Brain (organoid and tissue), 16 donors: ENCODE measurements at places on chromosomes 12 and 14. TPM values are rescaled to one million over a fixed set of nuclear protein-coding genes. Genes with fewer than 3 reads are reported as not detected.

Gene RPS29
- polyA plus RNA-seq = 4,447 TPM

Gene IL26
- not detected for polyA plus RNA-seq

Gene PLEKHD1
- 0.27 TPM for polyA plus RNA-seq

Gene PDZRN4
- polyA plus RNA-seq = 0.68 TPM

Gene CLEC14A
- polyA plus RNA-seq = 13.6 TPM

Gene KRT6A
- not detected for polyA plus RNA-seq

Gene RASSF8
- polyA plus RNA-seq = 1.3 TPM

Gene SERPINA9
- polyA plus RNA-seq = not detected

Gene IKZF4
- polyA plus RNA-seq = 6.4 TPM

- DNase-seq = peak; percentile 45
Measured at GRCh38 chr14:60723907-60724618, at the start of gene SIX4. Gene SIX4, minus strand, starts transcription at chr14:60724351. Its CDS starts 277 bp downstream, at chr14:60724074.

DNA sequence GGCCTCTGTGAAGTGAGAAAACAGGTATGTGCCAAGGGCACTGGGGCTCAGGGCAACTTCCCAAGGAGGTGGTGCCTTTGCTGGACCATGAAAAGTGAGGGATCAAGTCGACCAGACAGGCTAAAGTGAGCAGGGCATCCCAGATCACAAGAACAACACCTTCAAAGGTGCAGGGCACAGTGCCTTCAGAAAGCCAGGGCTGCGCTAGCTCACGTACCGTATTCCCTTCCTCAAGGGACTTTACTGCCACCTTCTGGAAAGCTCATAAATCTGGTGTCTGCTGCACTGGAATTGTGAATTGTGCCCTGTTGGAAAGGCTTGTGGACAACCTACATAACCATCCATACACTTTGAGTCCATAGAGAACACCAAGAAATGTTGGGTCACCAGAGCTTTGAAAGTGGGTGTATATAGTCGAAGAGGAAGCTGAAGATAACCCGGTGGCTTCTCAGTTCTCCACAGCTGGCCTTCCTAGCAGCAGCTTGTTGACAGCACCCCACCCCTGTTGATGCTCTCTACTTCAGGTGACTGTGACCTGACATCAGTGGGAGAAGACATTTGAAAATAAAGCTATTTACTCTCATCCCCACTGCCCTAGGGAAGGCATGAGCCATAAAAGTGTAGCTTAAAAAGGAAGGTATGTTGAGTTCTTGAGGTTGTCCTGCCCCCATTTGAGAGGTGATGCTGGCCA is 24.5 kb downstream of the FIGNL2 start:
- peak; percentile 83 for DNase-seq

DNA sequence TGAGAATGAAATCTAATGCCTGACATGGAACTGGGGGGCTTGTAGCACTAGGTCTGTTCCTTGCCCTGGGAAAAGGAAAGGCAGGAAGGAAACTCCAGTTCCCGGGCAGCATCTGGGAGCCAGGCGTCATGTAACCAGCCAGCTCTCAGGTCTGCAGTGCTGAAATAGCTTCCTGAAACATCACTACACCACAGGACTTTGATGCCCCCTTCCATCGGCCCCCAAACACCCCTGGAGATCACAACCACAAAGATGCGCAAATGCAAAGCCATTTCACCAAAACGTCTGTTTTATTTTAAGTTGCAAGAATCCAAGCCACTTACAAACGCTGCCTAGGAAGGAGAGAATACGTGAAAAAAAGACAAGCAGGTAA is 40.9 kb downstream of the KCTD10 start:
- no peak for DNase-seq

DNA sequence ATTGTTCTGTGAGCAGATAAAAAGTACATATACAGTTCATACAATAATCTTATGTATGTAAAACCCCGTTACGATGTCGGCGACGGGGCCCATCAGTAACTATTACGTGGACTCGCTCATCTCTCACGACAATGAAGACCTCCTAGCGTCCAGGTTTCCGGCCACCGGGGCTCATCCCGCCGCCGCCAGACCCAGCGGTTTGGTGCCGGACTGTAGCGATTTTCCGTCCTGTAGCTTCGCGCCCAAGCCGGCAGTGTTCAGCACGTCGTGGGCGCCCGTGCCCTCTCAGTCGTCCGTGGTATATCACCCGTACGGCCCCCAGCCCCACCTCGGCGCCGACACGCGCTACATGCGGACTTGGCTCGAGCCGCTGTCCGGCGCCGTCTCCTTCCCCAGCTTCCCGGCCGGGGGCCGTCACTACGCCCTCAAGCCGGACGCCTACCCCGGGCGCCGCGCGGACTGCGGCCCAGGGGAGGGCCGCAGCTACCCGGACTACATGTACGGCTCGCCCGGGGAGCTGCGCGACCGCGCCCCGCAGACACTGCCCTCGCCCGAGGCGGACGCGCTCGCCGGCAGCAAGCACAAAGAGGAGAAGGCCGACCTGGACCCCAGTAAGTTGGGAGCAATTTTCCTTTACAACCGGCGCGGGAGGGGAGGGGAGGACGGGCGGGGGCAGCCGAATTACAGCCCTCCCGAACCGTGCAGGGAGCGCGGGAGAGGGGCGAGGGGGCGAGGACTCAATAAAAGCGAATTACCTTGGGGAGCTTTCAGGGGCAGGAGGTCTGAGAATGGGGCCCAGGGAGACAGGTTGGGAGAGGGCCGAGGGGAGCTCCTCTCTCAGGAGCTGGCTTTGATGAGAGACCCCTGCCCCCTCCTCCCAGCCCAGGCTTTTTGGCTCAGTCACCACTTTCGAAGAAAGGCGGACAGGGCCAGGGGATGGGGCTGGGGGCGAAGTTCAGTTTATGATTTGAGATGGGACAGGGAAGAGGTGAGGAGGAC is at the start of gene HOXC9:
HOXC9 (plus strand) TSS at position 46 of the 999 bp plus-strand sequence; CDS start at position 74, 28 bp downstream.
- no peak for DNase-seq

DNA sequence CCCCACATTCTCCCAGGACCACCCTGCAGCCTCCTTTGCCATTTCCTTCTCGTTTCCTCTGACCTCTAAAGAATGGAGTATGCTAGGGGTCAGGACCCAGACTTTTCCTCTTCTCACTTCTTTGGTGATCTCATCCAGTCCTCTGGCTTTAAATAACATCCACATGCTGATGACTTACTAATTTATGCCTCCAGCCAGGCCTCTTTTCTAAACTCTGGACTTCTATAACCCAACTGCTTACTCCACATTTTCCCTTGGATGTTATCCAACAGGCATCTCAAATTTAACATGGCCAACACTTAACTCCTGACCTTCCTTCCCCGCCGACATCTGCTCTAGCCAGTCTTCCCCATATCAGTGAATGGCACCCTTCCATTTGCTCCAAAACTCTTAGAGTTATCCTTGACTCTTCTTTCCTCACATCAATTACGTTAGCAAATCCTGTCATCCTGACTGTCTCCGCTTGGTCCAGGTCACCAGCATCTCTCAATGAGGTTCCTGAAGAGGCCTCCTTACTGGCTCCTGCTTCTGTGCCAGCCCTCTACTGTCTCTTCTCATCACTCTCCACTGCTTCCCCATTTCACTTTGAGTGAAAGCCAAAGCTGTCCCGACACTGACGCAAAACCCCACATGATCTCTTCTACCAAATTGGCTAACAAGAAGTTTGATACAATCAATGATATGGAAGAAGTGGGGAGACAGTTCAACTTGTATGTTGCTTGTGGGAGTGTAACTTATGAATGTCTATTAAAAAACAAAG is 42.7 kb downstream of the TMBIM6 start:
- no peak for DNase-seq

- no peak for DNase-seq
Measured at GRCh38 chr14:68466491-68466977, 326.3 kb downstream of the ZFP36L1 start.

DNA sequence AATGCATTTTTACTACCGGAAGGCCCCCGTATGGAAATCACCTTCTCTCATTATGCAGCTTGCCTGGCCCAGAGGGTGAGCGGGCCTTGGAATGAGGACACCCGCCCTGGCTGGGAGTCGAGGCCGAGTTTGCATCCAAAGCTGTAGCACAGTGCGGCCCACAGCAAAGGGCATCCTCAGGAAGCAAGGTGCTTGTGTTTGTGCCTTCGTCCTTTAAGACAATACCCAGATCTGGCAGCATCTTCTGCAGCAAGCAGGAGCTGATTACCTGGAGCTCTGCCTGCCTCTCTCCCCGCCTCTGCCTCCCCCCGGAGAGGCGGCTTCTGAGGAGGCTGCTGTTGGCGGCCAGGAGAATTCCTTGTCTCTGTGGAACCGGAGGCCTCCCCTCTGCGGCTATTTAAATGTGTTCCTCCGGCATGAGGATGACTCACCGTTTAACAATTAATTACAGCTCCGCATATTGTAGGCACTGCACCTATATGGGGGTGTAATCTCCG is 145.3 kb downstream of the CACNA1C start:
- DNase-seq = peak; percentile 58

GRCh38 chr12:59401862-59402261 is 194.0 kb upstream of the SLC16A7 start:
- no peak for DNase-seq

DNA sequence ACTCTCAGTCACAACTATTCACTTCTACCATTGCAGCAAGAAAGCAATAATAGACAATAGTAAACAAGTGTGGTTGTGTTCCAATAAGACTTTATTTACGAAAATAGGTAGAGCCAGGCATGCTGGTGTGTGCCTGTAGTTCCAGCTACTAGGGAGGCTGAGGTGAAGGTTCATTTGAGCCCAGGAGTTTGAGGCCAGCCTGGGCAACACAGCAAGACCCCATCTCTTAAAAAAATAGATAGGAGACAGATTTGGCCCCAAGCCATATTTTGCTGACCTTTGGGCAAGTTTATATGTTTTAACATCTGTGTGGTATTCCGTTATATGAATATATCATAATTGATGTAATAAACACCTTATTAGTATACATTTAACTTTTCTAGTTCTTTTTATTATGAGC is 14.1 kb downstream of the ACAD10 start:
- DNase-seq = no peak

GRCh38 chr14:101706509-101707067 is 54.9 kb upstream of the PPP2R5C start:
- DNase-seq = no peak
